ENCODE measurements at places on chromosomes 2 and 18.

DNA sequence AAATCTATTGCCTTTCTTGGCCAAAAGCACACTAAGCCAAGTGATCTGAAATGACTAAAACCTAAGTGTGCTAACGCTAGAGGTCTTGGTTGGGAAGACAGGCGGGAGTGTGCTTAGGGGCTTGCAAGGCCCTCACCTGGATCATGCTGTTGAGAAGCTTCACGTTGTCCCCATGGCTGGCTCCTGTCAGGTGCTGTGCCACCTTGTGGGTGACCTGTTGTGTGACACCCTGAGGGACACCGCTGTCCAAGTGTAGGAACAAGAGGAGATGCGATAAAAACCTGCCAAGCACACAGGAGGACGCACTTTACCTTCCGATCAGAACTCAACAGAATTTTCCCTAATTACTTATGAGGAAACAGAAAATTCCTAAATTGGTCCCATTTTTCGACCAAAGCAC is 50.8 kb downstream of the EPG5 start:
- no peak for DNase-seq

- peak; percentile 63 for DNase-seq
Measured at GRCh38 chr2:143140864-143141661, 11.8 kb downstream of the ARHGAP15 start.

DNA sequence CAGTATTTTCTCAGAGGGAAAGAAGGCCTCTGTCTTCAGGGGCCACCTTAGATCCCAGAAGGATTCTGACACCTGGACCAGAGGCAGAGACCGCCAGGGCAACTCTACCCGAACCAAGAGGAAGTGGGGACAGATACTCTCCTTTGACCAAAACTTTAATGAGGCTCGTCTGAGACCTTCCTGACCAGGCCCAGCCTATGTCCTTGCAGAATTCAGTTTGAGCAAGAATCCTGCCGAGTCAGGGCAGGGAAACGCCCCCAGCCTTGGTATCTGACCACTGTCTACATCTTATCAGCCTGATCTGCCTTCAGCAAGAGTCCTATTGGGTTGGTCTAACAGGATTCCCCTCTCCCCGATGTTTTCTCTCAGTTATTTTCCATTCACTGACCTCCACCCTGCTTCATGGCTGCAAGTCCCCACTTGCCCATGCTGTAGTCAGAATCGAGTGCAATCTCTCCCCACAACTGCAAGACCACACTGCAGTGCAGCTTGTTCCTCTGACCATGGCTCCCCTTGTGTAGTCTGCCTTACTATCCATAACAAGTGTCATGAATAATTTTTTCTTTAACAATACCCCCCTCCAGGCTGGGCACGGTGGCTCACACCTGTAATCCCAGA is 95.0 kb downstream of the MSH2 start:
- DNase-seq, result no peak

DNA sequence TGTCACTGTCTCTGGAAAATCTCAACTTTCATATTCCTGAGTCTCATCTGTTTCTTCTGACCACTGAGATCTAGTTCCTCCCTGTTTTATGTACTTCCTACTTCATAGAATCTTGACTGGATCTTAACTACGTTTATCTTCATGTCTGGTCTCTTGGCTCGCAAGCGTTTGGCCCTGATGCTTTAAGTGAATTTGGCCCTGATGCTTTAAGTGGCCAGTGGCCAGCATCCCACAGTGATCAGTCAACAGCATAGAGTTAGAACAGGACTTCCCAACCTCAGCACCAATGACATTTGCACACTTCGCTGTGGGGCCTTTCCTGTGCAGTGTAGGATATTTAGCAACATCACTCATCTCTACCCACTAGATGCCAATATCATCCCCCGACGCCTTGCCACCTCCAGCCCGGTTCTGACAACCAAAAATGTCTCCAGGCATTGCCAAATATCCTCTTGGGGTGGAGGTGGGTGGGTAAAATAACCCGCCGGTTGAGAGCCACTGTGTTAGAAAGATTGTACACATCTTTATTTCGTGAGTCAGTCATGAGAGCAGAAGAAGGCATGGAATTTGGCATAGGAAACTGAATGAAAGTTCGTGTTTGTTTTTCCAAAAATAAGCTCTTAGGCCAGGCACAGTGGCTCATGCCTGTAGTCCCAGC is 12.2 kb downstream of the TM4SF20 start:
- peak; percentile 42 for DNase-seq

GRCh38 chr2:54605836-54606235 is 117.6 kb upstream of the EML6 start:
- no peak for DNase-seq

DNA sequence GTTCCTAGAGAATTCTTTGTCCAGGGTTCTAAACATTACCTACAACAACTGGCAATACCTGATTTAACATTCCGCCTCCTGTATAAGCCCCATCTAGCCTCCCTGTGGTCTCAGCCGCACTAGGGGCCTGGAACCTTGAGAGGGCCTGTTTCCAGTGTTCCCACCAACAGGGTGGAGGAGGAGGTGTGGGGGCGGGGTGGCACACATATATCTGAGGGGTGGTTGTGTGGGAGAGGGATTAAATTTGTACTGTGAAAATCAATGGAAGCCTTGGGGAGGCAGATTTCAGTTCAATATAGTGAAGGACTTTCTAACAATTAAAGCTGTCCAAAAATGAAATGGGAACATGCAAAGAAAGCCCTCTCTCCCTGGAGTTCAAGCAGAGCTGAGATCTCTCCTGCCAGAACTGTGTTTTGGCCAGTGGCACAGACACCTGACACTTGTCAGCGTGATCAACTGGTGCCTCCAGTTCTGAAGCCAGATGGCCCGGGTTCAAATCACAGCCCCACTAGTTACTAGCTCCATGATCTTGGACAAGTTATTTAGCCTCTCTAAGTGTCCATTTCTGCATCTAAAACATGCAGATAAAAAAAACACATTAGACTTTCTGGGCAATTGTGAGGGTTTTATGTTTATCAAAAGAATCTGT is 17.0 kb upstream of the FZD7 start:
- no peak for DNase-seq

GRCh38 chr2:65049010-65049639 is 7.1 kb upstream of the CEP68 start:
- peak; percentile 49 for DNase-seq

GRCh38 chr2:3780477-3781402 is 77.4 kb downstream of the DCDC2C start:
- peak; percentile 39 for DNase-seq

GRCh38 chr2:222039821-222040220 is 259.0 kb downstream of the PAX3 start:
- DNase-seq, result no peak

- no peak for DNase-seq
Measured at GRCh38 chr18:63259567-63260379, 59.8 kb downstream of the BCL2 start.

DNA sequence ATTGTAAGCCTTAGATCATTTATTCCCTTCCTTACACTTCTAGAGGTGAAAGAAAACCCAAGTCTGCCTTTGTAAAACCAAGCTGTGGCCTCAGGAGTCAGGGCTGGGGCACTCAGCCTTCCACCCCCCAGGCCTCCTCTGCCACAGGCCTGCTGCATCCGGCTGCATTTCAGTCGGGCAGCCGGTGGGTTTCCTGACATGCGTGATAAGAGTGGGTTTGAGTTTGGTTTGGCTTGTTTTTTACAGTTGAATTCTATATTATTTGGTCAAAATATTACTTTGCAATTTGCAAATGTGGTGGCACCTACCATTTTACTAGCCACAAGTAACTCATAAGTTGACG is 42.4 kb downstream of the ADI1 start:
- no peak for DNase-seq

DNA sequence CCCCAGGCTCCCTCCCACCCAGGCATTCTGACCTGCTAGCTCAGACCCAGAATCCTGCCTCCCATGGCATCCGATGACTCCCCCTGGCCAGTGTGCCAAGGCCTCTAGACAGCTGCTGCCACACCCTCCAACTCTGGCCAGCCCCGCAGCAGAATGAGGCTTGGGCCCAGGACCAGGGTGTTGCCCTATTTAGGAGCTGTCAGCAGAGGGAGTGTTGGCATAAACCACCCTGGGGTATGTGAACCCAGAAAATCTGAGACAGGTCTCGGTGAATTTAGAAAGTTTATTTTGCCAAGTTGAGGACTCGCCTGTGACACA is 134.3 kb downstream of the KLHL29 start:
- no peak for DNase-seq

DNA sequence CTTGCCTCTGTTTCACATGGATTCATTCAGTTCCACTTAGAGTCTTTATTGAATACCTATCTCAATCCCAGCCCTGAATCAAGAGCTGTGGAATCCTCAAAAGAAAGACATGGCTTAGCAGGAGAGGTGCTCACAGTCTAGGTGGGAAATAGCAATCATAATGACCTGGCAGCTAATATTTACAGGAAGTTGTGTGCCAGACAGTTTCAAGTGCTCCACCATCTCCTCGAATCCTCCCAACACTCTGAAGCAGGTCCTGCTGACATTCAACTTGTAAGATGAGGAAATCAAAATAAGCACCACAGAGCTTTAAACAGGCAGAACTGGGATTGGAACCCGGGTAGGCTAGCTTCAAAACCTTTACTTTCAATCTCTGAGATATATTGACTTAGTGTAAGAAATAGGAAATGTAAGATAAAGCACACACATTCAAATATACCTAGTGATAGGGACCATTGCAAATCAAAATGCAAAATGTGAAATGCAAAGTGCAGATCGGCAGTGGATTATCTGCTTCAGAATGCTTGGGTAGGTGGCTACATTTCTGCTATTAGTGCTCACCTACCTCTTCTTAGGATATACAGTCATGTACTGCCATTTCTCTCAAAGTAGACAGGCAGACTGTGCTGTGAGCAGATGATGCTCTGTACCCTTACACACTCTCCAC is 182.0 kb downstream of the PRKCE start:
- no peak for DNase-seq

GRCh38 chr2:58056192-58056916 is 9.7 kb downstream of the VRK2 start:
- DNase-seq, result no peak

- no peak for DNase-seq
Measured at GRCh38 chr18:55584201-55584600, 3.8 kb downstream of the TCF4 start.

DNA sequence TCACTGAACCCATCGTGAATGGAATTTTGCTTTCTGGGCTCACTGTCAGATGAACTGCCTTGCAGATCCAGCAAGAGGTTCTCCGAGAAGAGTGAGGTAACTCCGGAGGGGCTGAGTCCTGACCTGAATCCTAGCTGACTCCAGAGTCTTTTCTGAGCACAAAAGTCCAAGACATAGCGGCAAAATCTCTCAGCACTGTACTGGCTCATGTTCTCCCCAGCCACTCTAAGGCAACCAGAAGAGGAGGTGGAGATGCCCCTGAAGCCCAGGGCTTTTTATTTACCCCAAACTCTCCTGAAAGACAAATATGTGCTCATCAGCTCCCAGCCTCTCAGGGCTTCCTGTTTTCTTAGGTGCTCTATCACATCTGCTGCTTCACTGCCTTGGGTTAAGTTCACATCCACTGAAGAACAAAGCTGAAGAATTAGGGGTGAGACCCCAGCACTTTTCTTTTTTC is 221.8 kb downstream of the MREG start:
- DNase-seq, result peak; percentile 43

DNA sequence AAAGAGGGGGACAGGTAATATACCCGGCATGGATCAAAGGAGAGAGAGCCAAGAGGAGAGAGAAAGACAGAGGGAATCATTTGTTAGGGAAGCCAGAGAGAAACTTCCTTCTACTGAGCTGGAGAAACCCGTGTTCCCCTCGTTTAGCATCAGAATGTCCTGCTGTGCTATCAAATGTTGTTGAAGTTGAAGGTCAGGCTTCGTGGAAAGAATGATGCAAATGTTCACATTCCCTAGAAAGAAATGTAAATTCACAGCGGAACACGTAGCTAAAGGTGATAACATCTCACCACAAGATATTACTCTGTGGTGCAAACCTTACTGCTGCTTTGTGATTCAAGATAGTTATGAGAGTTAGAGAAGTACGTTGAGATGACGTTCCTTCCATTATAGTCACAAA is 258.1 kb downstream of the LNPK start:
- no peak for DNase-seq

DNA sequence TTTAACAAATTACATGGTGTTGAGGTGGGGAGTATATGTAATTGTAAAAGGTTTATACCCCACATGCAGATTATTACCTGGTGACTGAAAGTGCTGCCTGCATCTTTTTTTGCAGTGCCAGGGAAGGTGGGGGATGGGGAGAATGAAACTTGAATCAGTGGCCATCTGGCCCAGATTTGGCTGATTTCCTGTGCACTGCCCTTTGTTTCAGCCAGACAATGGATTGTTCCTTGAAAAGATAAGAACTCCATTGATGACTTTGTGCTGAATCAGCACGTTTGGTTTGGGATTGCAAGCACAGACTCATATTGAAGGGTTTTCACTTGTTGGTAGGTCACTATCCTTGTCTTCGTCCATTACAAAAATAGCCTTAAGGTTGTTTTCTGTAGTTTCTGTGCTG is 20.9 kb downstream of the GREB1L start:
- DNase-seq, result no peak

- no peak for DNase-seq
Measured at GRCh38 chr2:37614061-37614738, 57.2 kb downstream of the CDC42EP3 start.

- DNase-seq, result no peak
Measured at GRCh38 chr2:13021470-13021957, 304.8 kb downstream of the TRIB2 start.

GRCh38 chr18:8238507-8238906 is 370.7 kb upstream of the RAB12 start:
- DNase-seq, result no peak

DNA sequence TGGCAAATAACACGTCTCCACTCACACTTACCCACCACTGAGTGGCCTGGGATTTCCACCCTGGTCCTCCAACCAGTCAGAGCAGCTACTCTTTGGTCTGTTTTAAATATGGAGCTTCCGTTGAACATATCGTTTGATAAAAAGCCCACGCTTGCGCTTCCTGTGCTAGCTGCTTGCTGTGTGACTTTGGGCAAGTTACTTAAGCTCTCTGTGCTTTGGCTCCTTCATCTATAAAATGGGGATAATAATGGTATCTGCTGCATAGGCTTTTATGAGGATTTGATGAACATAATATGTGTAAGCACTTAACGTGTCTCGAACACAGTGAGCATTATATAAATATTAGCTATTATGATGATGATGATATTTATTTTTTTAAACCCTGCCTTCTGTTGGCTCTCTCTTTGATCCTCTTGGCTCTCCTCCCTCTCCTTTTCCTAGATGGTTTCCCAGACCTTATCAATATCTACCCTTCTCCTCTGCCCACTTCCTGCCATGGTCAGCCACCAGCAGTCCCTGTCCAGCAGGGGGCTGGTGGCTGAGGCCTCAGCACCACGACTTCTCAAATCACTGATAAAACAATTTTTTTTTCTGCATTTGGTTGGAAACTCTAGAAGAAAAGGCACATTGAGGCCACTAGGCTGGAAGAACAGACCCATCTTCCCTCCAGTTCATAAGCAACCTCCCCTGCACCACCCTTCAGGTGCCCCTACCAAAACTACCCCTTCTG is 191.9 kb downstream of the LOXHD1 start:
- DNase-seq, result no peak

Measured in inflammatory macrophage treated with lipopolysaccharide for 4 hours (primary cell).